Uterus (tissue), 4 donors: ENCODE measurements at places on chromosomes 2 and 18. TPM values are rescaled to one million over a fixed set of nuclear protein-coding genes. Genes with fewer than 3 reads are reported as not detected.

Gene IL18RAP
- 1.0 TPM for total RNA-seq

Gene CTLA4
- total RNA-seq: 0.14 TPM

Gene ATF2
- total RNA-seq: 52.3 TPM

Gene KYNU
- total RNA-seq: 2.1 TPM

Gene TMEM37
- 5.4 TPM for total RNA-seq

Gene RELCH
- total RNA-seq: 41.5 TPM

- no peak for DNase-seq
These were observed 17.7 kb downstream of the MRPS9 start for GRCh38 chr2:105055613-105056012.

DNA sequence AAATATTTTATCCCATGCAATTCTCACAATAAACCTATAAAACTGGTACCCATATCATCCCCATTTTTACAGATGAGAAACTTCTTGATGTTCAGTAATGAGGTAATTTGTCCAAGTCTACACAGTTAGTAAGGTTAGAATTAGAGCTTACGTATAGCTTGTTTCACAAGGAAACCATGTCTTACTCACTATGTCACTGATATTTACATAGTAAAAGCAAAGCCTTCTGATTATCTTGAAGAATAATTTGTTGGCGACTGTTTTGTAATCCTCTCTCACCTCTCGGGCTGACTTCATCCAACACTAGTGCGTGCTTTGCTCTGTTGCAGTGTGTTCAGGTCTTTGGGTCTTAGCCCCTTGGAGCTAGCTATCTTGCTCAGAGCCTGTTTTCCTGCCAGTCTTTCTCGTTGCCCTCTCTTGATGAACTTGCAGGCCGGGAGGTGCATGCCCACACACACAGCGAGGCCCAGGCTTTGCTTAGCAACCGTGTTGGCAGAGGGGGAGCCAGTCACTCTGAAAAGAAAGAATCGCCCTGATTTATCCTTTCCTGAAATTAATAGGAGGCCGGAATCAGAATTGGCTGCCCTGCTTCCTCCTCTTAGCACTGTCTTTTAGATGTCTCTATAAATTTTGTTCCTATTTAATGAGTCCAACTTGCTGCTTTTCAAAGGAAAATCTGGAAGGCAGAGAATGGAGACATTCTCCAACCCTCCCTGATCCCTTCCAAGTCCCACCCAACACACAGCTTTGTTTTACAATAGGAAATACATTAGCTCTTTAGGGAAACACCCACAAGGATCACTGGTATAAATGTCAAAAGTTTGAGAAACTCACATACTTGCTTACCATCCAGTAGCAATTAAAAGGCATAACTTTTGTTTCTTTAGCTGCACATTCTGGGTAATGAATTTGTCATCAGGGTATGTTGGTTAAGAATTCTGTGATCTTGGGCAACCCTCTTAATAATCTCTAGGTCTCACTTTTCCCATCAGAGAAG, 97.6 kb upstream of the SEC11C start:
- DNase-seq: no peak

DNA sequence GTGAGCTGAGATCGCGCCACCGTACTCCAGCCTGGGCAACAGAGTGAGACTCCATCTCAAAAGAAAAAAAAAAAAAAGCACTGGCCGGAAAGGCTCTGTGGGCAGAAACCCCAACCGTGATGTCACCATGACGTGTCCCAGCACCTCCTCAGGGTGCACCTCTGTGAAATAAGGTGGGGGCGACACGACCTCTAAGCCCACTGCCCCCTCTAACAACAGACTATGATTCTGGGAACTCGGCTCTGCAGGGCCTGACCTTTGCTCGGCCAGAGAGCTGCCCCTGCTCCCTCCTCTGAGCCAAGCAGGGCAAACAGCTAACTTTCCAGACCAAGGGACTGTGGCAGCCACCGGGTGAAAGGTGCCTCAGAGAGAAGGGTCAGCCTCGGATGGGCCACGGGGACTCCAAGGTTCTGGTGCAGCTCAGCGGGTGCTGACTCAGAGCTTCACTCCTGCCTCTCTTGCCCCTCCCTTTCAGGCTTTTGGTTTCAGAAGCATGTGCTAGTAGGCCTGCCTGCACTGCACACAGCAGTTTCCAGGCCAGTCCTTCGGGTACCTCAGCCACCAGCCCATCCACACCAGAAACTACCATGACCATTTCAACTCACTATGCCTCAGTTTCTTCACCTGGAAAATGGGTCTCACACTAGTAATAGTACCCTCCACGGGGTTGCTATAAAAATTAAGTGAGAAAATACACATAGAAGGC, 8.0 kb downstream of the TMBIM1 start:
- no peak for DNase-seq

DNA sequence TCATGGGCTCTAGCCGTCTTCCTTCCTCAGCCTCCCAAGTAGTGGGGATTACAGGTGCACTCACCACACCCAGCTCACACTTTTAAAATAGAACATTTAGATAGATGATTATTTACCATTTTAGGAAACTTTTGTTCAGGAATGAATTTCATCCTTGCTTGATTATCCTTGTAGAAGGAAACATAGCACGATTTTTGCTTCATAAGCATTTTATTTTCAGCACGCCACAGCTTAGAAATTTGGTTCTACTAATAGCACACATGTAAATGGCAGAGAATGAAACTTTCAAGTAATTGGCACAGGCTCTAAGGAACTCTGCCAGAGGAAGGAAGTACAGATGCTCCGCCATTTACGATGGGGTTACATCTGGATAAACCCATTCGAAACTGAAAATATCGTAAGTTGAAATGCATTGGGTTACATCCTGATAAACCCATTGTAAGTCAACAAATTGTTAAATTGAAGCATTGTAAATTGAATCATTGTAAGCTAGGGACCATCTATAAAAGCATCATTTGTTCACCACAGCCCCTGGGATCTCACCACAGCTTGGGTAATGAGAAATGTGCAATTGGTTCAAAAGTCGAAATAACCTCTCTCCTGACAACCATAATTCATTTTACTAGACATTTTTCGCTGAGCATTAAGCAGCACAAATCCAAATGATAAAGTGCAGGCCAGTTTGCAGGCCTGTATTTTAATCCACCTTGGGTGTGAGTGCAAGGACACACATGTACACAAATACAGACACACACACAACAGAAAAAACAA, 33.2 kb downstream of the FRZB start:
- no peak for DNase-seq

DNA sequence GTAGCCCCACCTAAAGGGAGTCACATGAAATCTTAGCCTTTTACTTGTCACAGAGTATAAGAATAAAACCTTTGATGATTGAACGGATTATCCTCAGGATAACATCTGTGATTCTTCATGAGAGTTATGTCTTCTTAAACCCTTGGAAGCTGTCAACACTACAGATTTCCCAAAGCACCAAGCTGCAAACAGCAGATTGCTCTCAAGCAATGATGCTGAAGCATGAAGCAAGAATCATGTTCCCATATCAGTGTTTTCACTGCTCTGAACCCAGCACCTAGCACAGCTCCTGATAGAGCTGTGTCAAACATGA, 47.6 kb upstream of the CELF4 start:
- no peak for DNase-seq

DNA sequence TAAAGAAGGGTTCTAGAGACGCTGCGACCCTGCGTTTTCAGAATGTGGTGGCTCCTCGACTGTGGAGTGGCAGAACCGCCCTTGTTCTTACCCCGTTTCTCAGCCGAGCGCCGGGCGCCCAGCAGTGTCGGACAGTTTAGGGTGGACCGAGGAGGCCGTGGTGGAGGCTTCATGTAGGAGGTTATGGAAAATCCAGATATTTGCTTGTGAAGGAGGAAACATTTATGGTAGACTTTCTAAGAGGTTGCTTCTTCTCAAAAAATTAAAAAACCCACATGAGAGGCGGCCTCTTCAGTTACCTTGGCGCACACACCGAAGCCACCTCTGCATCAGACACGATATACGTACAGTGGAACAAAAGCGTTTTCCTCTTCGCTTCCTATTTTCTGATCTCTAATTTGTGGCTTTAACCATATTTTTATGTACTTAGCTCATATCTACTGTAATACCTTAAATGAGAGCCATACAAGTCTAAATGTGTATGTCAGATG, 120.8 kb downstream of the NFATC1 start:
- no peak for DNase-seq

GRCh38 chr2:84450288-84451227, 8.5 kb downstream of the SUCLG1 start:
- no peak for DNase-seq

DNA sequence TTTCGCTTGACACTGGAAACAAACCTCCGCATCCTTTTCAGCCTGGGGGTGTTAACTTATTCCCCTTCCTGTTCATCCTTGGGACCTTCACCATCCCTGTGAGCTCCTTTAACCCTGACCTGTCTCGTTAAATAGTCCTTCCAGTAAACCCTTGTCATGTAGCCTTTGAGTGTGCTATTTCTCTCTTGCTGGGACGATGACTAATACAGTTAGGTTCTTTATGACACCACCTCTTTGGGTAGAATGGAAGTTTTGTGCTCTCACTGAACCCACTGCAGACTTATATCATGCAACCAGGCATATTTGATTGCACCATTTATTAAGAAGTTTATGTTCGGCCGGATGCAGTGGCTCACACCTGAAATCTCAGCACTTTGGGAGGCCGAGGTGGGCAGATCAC, 40.5 kb upstream of the GAREM1 start:
- DNase-seq: no peak

DNA sequence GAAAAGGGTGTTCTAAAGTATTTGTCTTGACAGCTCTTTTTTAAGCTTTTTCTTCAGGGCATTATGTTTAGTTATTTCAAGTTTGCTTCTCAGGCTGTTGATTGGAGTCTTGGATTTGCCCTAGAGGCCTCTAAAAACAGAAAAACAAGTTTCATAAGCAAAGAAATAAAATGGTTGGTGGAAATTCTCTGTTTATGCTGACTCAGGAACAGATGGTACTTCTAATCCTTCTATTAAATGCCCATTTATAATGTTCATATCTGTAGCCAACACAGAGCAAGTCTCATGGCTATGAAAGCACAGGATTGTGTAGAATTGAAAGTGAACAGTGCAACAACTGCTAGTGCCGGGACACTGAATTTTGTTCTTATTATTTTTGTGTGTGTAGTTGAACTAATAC, 60.4 kb downstream of the KCNJ3 start:
- no peak for DNase-seq

GRCh38 chr2:201148434-201148990, 32.5 kb downstream of the CFLAR start:
- DNase-seq: no peak

DNA sequence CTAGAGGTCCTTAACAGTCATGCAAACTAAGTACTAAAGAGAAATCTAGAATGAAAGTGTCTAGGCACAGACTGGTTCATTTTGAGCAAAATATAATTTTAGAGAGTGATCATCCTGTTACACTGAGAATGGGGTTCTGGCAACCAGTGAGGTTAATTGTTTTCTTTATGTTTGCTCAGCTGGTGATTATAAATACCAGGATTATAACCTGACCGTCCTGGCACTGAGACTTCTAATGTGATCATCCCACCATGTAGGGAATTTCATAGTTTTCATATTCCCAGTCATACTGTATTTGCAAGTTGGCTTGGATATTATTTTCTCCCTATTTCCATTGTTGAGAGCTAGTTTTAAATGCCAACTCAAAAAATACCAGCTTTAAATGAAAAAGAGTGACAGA, 852.5 kb upstream of the LRATD1 start:
- DNase-seq: no peak

- no peak for DNase-seq
These were observed 163.8 kb downstream of the WDPCP start for GRCh38 chr2:63424329-63425078.

DNA sequence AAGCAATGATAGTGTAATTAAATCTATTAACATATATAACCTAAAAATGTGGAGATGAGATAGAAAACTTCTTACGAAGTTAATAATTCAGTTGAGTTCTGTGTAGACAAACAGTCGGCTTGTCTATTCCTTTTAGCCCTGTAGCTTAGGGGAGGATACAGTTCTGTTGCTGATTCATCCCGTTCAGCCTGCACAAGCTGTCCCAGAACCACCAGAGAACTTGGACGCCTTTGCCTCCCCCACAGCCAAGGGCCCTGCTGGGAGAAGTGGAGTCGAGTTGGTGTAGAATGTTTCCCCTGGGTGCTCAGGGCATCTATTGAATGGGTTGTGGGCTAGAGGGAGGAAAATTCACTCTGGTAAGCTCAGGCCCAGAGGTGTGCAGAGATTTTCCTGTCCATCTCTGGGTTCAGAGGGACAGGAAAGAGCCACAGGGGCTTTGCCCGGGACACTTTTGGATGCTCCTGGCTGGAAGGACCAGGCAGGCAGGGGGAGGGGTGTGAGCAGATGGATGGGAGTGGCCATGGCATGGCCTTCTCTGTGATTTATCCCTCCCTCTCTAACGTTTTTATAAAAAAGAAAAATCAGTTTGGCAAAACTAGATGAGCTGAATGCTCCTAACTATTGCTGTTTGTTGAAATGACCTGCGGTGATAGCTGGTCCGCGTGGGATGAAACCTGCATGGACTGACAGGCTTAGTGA, 42.8 kb upstream of the GALR1 start:
- DNase-seq: peak; percentile 77

DNA sequence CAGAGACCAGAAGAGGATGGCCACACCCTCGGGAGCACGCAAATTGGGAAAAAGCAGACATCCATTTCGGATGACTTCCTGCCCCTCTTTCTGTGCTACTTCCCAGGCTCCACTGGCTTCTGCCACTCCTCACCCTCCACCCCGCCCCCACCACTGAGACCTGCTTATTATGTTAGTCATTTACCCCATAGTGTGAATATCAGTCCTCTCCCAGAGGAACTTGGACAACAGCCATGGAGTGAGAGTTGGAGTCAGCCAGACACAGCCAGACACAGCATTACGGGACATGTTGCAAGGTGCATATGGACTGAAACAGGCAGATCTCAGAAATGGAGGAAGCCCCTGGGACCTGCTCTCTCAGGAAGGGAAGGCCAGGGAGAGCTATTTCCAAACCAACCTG, 51.8 kb downstream of the CTIF start:
- no peak for DNase-seq

GRCh38 chr2:151922845-151923666, 94.8 kb upstream of the ARL5A start:
- DNase-seq: peak; percentile 31

DNA sequence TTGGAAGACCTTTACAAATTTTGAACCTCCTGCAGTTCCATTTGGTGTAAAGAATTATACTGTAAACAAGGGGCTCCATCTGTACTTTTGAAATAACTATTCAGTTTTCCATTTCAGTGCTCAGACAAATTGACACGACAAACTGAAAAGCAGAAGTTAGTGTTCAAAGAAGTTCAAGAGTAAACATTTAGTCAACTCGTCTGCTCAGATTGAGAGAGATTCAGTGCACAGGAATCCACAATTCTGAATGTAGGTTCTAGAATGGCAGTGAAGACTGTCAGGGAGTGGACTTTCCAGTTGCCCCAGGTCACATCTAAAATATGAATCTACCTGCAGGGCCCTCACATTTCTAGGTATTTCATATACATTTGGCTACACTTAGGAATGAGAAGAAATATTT, 322.3 kb upstream of the TCF4 start:
- DNase-seq: no peak
